NCI-H748 treated with DMSO at 0.1 percent for 48 hours (cell line): ENCODE measurements at places on chromosomes 1 and 21.

- DNase-seq, result no peak
Observed at GRCh38 chr1:25808481-25809244, 8.7 kb downstream of the SELENON start.

- DNase-seq, result no peak
Observed at GRCh38 chr1:175635092-175635491, 108.3 kb downstream of the TNR start.

- no peak for DNase-seq
Observed at GRCh38 chr1:219659684-219660083, 46.8 kb upstream of the ZC3H11B start.

- no peak for DNase-seq
Observed at GRCh38 chr1:22245726-22246125, 102.8 kb upstream of the WNT4 start.

DNA sequence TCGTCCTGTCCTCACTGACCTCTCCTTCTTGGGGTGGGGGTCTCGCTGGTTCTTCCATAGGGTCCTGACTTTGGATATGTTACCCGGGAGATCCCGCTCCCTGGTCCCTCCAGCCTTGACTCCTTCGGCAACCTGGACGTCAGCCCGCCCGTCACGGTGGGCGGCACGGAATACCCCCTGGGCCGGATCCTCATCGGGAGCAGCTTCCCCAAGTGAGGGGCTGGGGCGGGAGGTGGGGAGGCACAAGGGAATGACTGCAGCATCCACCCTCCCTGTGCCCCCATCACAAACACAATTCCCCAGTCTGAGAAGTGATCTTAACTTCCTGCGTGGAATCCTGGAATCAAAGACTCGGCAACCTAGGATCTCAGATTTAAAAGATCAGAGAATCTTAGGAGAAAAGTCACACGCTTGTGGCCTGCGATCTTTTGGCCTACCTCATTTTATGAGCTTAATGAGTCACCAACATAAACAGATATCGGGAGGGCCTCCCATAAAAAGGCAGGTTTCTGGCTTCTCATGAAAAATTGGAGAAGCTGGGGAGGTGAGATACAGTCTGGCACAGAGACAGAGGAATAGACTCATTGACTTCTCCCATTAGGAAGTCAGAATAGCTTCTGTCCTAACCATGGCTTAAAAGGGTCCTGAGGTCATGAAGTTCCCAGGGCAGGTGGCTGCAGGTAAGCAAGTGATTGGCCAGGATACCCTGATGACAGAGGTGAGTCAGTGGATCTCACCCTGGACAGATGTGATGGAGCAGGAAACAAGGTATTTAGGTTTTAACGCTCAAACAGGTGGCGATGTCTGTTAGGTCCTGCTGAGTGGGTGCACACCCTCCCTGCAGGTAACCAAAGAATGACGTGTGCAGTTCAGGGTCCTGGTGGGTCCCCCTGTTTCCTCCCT, 15.9 kb upstream of the PADI3 start:
- no peak for DNase-seq

DNA sequence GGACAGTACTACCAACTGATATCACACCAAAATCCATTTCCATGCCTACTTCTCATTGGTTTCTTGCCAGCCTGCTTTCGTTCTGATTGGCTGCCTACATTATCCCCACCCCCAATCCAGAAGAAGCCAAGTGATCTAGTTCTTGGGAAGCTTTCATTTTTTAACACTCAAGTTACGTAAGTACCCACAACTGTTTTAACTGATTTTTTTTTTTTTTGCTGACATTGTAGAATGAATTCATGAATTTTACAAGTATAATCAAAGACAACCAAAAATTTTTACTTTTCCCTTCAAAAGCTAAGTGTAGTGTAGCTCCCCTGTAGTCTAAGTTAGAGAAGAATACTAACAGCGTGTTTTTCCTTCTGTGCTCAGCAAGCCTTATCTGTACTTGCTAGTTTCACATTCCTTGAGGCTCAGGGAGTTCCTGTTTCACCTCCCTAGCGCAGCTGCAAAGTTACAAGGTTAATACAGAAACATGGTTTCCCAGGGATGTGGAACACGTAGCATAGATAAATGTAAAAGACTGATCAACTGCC, at the start of gene SLC9C2:
TSS of gene SLC9C2 (minus strand) at position 17 of the 536 bp plus-strand sequence. CDS start 1,296 bp downstream, outside the sequence.
- no peak for DNase-seq

DNA sequence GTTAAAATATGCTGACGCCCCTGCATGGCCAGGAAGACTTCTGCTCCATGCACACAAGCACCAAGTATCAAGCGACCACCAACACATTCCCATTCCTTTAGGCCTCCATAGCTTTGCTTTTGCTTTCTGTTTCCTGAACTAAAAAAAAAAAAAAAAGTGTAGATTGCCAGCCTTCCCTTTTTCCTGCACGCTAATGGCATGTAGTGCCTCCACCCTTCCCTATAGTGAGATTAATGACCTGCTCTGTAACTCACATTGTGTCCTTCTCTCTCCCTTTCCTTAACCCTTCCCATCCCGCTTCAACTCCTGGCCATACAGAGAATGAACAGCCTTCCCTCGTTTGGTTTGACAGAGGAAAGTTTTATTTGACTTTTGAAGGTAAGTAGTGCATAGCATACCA, 57.1 kb upstream of the DYNLT5 start:
- no peak for DNase-seq

DNA sequence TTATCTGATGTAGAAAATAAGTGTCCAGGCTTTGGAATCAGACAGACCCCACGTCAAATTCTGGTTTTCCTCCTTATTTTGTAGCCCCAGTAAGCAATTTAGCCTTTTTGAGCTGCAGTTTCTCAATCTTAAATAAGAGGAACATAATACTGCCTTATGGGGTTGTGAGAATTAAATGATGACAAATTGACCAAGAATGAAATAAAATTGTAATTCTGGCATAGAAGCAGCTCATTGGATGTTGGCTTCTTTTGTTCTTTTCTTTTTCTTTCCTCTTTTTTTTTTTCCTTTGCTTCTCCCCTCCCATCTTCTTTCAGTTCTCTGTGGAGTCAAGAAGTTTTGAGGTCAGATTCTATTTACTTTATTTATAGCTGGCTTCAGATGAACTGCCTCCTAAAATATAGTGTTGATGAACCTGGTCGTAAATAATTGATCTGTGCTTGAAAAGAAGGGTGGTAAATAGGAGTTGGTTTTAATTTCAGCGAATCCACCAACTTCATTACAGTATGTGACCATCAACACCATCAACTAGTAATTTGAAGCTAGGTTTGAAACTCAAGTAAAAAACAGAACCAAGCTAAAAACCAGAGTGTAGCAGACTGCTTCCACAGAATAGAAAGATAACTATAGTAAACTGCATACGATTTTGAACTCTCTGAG, 81.1 kb downstream of the CACHD1 start:
- DNase-seq, result no peak

DNA sequence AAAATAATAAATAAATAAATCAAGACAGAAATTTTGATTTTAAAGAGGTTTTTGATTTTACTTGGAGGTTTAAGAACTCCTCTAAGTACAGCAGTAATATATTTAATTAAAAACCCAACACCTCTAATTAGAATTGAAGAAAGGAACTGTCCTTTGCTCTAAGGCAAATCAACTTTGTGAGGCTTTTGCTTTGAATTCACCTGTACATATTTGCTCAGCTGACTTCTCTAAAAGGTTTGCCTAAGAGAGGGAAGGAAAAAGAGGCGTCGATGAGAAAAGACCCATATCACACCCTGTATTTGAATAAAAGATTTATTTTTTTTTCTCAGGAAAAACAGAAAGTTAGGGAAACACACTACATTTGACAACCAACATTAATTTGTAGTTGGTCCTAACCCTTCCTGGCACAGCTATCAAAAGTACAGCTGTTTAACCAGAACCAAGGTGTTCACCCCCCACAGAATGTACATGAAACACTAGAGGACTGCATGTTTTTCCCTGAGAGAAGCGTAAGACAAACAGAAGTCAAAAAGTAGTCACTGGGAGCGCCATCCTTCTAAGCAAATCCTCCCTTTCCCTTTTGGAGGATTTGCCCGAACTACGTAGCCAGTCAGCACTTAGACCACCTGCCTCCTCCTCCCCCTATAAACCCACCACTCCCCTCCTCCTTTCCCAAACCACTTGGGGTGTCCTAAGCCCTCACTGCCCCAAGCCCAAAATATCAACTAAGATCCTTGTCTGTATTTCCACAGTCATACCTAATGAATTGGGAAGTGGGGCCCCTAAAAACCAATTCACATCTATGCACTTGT, 4.9 kb downstream of the MCL1 start:
- DNase-seq, result no peak

DNA sequence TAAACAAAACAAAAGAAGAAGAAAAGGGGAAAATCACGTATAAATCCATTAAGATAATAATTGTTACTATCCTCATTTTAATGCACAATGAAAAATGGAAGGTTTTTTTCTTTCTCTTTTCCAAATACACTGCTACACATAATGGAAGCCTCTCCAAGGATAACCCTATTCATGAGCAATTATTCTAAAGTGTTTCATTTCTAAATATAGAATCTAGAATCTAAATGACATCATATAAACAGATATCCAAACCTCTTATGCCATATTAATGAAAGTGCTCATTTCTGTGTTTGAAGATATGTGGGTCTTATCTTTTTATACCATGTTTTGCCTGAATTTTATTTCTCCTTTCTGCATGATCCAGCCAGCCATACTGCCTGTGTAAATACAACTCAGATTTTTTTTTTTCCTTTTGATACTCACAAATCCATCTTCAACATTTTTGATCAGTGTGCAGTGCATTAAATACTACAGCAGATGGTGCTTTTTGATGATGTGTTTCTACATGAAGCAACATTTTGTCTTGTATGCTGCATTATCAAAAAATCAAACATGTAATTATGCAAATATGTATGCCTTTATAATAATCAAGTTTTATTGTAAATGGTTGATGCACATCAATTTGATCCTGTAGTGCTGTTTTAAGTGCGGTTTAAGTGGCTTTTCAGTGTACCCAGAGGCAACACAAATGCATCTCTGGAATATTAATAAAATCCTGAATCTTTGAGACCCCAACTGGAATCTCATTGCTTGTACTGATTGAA, 625.6 kb upstream of the PTBP2 start:
- DNase-seq, result no peak

DNA sequence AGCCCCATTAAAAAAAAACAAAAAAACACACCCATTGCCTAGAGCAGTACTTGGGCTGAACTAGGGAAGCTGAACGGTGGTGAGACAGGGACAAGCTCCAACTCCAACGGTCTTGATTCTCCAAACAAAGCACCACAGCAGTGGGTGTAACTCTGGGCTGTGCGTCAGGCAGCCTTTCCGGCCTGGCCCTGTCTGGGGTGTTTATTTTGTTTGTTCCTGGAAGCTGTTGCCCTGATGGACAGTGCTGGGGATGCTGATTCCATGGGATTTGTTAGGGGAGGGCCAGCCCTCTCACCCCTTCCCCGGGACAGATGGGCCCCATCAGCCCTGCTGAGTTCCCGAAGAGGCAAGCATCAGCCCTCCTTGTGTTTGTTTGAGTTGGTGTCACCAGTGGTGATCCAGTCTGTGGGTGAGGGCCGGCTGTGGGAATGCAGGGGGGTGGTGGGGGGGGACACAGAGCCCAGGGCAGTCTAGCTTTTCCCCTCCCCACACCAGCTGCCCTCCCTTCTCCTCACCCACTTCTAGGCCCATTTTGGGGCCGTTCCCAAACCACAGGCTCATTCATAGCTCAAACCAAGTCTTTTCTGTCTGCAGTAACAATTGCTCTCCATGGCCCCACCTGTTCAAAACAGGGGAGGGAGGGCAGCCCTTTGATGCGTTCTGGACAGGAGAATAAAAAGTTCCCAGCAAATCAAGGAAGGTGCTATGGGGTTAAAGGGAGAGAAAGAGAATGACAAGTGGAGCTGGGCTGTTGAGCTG, 4.5 kb downstream of the WNT2B start:
- no peak for DNase-seq

DNA sequence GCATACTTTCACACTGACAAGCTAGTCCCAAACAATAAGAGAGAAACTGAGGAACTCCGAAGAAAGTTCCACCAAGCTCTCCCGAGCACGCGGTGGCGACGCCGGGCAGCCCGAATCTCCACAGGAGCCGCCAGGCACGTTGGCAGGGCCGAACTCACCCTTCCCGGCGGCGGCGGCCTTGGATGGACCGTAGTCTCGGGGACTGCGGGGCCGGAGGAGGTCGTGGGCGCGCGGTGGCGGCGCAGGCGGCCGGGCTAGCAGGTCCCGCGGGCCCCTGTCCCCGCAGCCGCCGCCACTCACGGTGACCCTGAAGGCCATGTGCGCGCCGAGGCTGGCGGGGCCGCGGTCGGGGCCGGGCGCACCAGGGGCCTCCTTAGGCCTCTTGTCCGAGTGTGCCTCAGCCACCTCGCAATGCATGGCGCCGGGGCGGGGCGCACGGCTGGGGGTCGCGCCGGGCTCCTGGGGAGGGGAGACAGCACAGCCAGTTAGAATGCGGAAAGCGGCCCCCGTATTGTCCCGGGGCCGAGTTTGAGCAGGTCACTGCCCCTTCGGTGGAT, 1.2 kb downstream of the GLIS1 start:
- DNase-seq, result no peak

DNA sequence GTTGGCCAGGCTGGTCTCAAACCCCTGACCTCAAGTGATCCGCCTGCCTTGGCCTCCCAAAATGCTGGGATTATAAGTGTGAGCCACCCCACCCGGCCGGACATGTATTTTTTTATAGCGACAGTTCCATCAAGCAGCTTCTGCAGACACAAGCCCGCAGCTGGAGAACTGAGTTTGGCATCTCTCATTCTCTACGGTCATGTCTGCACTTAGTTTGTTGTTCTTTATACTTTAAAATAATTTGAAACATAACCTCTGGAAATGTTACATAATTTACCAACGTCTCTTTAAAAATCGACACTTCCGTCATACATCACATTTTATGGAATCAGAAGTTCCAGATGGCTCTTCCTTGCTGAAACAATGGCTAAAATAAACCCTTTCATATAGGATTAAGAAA, 183.6 kb downstream of the DYRK1A start:
- no peak for DNase-seq

- no peak for DNase-seq
Observed at GRCh38 chr1:180241716-180242544, 11.9 kb downstream of the LHX4 start.

- DNase-seq, result no peak
Observed at GRCh38 chr1:23979387-23979880, 693 bp downstream of the SRSF10 start.

GRCh38 chr1:48030211-48030610, 33.0 kb upstream of the TRABD2B start:
- DNase-seq, result no peak

DNA sequence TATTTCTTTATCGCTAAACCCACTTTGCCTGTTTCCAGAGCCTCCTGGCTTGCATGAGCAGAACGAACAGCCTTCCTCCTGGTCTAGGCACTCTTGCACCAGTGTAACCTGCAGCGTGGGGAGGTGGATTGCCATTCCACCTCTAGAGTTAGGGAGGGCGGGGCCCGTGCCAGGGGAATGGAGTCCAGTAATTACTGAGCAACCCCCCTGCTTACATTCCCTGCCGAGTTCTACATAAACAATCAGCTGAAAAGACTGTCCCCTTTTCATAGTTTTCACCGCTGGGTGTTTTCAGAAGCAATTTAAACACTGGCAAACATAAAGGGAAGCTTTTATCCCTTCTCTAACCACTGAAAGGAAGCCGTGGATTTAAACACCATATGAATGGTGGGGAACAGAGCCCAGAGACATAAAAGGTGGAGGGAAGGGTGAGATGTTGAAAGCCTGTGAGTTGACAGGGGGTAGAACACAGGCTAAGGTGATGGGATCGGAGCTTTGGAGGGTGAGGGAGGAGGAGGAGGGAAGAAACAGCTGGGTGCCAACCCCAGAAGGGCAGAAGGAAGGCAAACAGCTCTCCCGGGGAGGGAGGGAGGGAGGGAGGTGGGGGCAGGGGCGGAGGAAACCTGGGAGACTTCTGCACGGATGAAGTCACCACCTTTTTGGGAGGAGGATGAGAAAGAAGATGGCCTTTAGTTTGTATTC, 68.0 kb upstream of the WDR26 start:
- DNase-seq, result peak; percentile 83
